Cerebellar nuclear complex (tissue), 1 donor: ENCODE measurements at places on chromosomes 4 and X.

GRCh38 chrX:150845091-150845490, 53.4 kb downstream of the CD99L2 start:
- no peak for DNase-seq

GRCh38 chrX:149641835-149642234, 10.2 kb upstream of the TMEM185A start:
- no peak for DNase-seq

GRCh38 chrX:113947548-113947947, 636.3 kb upstream of the HTR2C start:
- DNase-seq: no peak

DNA sequence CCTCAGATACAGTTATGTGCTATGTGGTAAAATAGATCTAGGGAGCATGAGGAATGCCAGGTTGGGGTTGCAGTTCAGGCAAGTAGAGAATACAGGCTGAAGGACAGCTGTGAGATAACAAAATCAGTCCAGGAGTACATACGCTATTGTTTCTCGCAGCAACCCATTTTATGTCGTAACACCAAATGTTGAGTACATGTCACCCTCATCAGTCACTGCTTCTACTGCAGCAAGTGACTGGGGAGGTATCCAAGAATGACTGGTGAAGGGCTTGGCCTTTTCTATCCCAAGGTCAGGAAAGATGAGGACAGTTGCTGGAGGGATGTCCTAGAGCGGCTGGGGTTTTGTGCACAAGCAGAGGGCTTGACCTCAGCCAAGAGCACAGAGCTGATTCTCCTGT, 172.1 kb downstream of the CBR4 start:
- DNase-seq: no peak

- DNase-seq: no peak
Measured at GRCh38 chr4:37725718-37726117, 39.5 kb upstream of the RELL1 start.
